Left hindlimb (tissue), 1 donor: ENCODE measurements at places on chromosomes 4 and X.
A peak's percentile ranks its signal among the peaks of the same experiment; 100 is the strongest.

DNA sequence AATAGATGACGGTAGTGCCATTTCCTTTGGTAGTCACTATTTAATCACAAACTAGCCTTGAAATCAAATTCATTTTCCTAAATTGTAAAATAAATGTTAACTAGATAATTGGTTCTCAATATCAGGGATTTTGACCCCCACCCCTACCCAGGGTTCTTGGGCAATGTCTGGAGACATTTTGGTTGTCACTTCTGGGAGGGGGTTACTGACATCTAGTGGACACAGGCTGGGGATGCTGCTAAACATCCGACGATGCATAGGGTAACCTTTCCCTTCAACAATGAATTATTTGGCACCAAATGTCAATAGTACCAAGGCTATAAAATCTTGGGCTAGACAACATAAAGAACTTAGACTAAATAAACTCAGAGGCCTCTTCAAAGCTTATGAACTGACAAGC, 285.8 kb upstream of the TRPC5 start:
- no peak for DNase-seq

GRCh38 chrX:13101441-13102139, 57.2 kb upstream of the FAM9C start:
- DNase-seq, result no peak

DNA sequence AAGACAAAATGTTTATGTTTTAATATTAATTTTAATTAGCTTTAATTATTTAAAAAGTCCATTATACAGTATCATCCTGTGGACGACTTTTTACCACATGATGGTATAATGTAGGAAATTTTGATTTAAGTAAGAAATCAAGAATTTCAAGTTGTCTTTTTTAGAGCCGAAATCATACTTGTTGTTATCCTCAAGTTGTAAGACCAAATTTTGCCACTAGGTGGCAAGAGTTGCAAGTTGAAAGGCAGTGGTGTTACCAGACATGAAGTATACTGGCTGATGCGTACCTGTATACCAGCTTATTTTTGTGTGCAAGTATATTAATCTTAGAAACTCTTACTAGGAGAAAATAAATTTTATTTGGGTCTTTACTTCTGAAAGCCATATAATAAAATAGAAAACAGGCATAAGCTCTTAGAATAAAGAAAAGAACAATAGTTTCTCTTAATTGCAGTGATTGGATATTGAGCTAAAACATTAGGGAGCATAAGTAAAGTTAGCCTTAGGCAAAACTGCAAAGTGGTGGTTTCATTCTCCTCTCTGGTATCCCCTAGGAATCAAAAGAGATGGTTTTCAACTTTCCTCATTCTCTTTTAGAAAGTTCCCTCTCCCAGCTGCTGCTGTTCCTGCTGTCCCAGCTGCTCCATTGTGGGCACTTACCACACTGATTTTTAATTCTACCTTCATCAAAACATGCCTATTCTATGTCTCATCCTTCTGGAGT, 118.0 kb upstream of the WDFY3 start:
- no peak for DNase-seq

DNA sequence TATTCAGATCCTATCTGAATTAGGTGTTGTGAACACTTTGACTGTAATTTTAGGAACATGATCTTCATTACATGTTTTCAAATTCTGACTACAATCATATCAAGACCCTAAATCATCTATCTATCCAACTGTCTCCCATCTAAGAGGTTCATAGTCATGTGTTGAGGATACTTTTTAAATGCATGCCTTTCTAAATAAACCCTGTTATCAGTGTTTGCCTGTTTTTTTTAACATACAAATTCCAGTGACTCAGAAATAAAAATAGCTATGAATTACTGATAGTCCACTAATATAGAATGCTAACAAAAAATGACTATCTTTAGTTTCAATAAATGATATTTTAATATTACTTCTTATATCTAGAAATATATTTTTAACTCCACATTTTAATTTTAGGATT, 8.0 kb downstream of the RAB28 start:
- DNase-seq, result no peak

DNA sequence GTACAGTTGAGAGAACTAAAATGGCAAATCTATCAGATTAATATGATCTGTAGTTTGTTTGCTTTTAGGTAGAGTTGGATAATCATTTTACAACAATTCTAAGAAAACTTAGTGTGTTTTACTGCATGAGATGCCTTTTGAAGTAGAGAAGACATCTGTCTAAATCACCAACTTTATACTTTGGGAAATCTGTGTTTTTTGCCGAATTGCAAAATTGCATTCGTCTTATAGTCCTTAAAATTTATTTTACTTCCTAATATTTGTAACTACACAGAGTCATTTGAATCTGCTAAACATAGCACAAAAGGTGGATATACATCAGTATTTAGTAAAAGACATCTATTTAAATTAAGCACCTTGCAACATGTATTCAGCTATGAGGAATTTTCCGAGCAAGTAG, 100.0 kb downstream of the CCSER1 start:
- DNase-seq, result no peak

DNA sequence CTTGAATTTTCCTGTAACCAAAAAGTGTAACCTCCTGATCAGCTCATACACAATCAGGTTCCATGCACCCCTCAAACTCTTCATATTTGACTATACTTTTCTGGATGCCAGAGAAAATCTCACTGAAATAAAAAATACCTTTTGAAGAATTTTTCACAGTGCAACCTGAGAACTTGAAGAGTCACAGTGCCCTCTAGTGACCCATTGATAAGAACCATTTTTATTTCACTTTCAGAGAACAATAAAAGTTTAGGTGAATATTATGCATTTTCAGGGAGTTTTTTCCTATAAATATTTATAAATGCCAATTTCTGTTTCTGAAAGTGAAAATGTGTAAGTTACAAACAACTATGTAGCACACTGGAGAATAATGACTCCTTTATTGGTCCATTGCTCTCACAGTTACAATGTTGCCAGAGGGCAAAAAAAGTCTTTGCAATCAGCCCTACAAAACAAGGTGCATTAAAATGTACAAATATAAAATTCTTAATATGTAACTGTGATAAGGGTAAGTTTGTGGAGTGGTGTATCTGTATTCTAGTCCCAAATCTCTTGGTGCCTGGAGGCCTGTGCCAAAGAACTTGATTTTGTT, 153.6 kb upstream of the INTU start:
- DNase-seq, result no peak

GRCh38 chr4:4426511-4427120, 39.7 kb downstream of the NSG1 start:
- no peak for DNase-seq

GRCh38 chr4:2942532-2943363, 20.5 kb downstream of the NOP14 start:
- no peak for DNase-seq

DNA sequence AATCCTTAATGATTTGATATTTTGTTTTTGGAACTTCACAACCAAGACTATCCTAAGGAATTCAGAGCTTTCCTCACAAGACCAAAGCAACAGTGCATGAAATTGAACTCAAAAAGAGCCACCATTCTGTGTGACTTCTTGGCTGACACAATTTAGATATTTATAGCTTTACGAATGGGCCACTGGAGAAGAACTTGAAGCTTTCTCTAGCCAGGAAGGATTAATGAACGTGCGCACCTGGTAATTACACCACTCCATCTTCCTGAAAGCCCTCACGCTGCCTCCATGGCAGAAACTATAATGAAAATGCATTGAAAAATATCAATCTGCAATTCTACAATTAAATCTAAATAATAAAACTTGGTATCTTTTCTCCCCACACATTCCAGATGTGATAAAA, 1057.8 kb downstream of the DMD start:
- no peak for DNase-seq

DNA sequence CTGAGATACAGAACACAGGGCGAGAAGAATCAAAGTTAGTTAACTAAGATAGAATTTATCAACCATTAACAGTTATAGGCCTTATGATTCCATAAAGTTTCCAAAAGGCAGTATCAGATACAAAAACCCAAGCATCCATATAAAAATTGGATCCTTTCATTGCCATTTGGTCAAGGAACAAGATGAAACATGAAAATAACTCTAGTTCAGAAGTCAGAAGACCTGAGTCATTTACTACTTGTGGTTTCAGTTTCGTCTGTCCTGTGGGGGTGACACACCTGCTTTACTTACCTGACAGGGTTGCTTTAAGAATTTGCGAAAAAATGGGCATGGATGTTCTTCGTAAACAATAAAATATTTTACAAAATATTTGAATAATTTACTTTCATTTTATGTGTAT, 130.8 kb downstream of the ANAPC10 start:
- no peak for DNase-seq

DNA sequence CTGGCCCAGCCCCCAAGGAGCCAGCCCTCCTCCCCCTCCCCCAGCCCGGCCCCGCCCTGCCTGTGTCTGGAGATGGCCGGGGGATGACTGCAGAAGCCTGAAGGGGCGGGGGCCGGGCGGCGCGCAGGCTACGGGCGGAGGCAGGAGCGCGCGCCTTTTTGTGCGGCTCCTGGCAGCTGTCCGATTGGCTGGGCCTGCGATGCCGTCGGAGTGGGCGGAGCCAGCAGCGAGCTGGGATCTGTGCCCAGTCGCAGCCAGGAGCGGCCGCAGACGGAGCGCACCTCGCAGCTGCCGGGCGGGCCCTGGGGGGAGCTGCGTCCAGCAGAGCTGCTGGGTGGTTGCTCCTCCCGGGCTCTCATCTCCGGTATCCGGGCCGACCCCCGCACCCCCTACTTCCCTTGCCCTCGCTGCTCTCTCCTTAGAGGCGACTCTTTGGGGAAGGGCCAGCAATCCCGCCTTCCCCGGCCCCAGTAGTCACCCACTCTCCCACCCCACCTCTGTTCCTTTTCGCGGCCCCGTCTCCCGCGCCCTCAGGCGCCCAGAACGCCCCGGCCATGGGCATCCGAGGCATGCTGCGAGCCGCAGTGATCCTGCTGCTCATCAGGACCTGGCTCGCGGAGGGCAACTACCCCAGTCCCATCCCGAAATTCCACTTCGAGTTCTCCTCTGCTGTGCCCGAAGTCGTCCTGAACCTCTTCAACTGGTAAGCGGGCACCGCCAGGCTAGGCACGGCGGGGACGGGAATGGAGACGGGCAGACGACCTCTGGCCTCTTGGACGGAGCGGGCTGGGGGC, at the start of gene GABRQ:
Gene GABRQ, plus strand, starts transcription at position 247 of the 794 bp plus-strand sequence. Its CDS starts 308 bp downstream, at position 555.
- DNase-seq, result peak; percentile 77

- DNase-seq, result no peak
Observed at GRCh38 chrX:124348885-124349453, 2.6 kb downstream of the SH2D1A start.

DNA sequence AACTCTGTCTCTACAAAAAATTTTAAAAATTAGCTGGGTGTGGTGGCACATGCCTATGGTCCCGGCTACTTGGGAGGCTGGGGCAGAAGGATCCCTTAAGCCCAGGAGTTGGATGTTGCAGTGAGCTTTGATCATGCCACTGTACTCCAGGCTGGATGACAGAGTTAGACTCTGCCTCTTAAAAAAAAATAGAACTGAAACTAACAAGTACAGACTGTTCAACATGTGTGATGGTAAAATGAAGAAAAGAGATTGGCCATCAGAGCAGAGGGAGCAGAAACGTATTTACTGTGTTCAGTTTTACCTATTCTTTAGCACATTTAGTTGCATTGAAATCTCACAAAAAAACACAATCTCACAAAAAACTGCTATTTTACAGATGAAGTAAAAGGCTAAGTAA, 77.9 kb upstream of the NAP1L5 start:
- DNase-seq, result no peak

GRCh38 chrX:20244931-20245330, 21.8 kb downstream of the RPS6KA3 start:
- peak; percentile 50 for DNase-seq

DNA sequence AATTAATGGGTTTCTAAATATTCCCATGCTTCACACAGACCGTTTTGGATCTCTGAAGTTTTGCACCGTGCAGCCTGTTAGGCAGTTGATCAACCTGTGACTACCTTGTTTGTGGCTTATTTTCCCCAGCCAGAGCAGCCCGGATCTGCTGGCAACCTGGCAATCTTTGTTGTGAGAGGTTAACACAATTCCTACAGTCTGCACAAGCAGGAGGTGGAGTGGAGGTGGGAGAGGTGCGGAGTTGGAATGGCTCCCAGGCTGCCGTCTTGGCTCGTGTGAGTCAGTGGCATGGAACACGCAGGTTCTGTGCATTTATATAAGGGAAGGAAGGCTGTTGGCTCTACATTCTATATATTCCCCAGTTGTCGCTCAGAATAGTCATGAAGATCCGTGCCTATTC, 70.9 kb upstream of the STOX2 start:
- no peak for DNase-seq

GRCh38 chr4:109574443-109574850, 14.4 kb downstream of the MCUB start:
- DNase-seq, result no peak

DNA sequence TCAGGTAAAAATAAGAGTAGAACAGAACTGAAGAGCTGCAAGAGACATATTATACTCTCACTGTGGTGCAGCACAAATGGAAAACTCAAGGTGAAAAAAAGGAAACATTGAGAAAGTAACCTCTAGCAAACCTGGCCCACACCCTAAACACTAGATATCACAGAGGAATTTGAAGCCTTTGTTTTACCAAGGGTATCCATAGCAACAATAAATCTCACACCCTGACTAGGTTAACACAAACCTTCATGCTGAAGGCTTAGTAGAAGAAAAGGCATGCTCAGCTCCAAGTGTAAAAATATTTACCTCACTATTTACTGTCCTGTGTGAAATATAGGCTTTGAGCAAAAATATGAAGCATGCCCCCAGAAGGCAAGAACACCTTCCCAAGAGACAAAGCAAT, 61.9 kb upstream of the TAB3 start:
- DNase-seq, result no peak

- no peak for DNase-seq
Observed at GRCh38 chr4:40980318-40980883, 230.6 kb downstream of the NSUN7 start.

GRCh38 chr4:127403471-127404084, 229.2 kb upstream of the INTU start:
- peak; percentile 52 for DNase-seq

GRCh38 chrX:129629837-129630236, 24.9 kb downstream of the APLN start:
- peak; percentile 44 for DNase-seq

- DNase-seq, result no peak
Observed at GRCh38 chr4:128810331-128810870, 901 bp downstream of the JADE1 start.

- DNase-seq, result no peak
Observed at GRCh38 chr4:41991916-41992767, 1.8 kb downstream of the SLC30A9 start.
